ENCODE measurements at places on chromosomes 12 and 14.

DNA sequence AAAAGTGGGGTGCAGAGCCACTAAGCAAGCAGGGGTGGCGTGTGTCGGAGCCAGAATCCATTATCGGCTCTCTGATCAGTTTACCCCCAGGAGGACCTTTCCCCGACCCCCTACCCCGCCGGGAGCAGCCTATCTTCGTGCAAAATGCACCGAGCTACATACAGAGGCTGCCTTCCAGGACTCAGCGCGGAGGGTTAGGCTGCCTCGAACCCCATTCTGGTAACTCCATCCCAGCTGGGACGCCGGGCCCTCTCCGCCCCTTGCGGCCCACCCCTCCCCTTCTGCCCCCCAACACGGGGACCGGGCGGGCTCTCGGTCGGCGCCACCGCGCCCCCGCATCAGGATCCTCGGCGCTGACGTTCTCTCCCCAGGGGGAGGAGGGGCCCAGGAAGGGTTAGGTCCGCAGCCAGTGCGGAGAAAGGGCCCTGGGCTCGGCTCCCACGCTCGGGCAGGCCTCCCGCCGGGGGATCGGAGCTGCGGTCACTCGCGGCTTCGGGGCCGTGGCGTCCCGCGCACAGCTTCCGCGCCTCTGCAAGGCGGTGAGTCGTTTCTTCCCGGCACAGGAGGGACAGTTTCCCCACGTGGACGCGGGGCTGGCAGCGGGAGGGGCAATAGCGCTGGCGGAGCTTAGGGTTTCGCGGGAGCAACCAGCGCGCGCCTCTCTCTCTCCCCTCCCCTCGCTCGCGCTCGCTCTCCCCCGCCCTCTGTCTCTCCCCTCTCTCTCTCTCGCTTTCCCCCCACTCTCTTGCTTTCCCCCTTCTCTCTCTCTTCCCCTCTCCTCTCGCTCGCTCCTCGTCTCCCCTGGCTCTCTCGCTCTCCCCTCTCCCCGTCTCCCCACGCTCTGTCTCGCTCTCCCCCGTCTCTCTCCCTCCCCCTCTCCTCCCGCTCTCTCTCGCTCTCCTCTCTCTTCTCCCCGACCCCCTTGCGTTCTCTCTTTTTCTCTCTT, 12.5 kb upstream of the MAP3K9 start:
- DNase-seq = no peak

- no peak for DNase-seq
Measured at GRCh38 chr14:101707863-101708620, 53.5 kb upstream of the PPP2R5C start.

- no peak for DNase-seq
Measured at GRCh38 chr14:33985242-33985641, 34.4 kb upstream of the EGLN3 start.

GRCh38 chr12:68622250-68622649, 11.6 kb downstream of the RAP1B start:
- no peak for DNase-seq

DNA sequence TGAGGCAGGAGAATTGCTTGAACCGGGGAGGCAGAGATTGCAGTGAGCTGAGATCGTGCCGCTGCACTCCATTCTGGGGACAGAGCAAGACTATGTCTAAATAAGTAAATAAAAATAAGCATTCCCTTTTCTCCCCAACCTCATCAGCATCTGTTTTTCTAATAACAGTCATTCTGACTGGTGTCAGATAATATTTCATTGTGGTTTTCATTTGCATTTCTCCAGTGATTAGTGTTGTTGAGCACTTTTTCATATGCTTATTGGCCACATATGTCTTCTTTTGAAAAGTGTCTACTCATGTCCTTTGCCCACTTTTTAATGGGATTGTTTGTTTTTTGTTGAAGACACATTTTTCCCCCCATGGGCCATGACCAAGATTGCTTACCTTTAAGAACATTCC, 243.2 kb downstream of the ADAMTS20 start:
- no peak for DNase-seq

DNA sequence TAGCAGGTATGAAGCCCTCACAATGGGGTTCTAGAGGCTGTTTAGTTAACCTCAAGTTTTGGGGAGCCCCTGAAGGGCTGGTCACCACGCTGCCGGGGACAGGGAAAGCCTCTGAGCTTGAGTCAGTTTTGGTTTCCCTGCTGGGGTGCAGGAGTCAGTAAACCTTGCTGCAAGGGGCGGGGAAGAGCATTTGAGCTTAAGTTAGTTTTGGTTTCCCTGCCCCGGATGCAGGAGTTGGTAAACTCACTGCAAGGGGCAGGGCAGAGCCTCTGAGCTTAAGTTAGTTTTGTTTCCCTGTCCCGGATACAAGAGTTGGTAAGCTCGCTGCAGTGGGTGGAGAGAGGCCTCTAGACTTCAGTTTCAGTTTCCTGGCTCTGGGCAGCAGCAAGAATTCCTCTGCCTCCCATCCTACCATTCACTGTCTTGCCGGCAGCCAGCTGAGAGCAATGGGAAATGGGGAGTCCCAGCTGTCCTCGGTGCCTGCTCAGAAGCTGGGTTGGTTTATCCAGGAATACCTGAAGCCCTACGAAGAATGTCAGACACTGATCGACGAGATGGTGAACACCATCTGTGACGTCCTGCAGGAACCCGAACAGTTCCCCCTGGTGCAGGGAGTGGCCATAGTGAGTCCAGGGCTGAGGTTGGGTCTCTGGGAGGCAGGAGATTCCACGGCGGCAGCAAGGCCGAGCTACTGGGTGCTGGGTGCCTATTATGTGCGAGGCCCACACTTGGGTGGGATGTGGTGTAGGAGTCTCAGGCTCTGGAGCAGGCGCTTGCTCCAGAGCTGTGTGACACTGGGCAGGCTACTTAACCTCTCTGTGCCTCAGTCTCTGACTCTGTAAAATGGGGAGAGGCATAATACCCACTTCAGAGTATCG, at the start of gene OAS2:
OAS2 (plus strand) TSS at position 357 of the 878 bp plus-strand sequence; CDS start at position 447, 90 bp downstream.
- DNase-seq = no peak

- DNase-seq = peak; percentile 65
Measured at GRCh38 chr12:65695113-65695865, 129.0 kb upstream of the HMGA2 start.

GRCh38 chr14:101233808-101234207, 327.5 kb upstream of the DIO3 start:
- no peak for DNase-seq

DNA sequence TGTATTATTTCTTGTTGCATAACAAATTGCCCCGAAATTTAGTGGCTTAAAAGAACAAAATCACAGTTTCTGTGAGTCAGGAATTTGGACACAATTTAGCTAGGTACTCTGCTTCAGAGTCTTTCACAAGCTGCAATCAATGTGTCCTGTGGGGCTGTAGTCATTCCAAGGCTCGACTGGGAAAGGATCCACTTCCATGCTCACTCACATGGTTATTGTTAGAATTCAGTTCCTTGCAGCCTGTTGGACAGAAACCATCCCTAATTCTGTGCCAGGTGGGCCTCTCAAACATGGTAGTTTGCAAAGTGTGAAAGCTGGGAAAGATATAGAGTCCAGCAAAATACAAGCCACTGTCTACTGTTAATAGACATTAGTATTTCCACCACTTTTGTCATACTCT, 59.7 kb upstream of the ARID2 start:
- DNase-seq = no peak

DNA sequence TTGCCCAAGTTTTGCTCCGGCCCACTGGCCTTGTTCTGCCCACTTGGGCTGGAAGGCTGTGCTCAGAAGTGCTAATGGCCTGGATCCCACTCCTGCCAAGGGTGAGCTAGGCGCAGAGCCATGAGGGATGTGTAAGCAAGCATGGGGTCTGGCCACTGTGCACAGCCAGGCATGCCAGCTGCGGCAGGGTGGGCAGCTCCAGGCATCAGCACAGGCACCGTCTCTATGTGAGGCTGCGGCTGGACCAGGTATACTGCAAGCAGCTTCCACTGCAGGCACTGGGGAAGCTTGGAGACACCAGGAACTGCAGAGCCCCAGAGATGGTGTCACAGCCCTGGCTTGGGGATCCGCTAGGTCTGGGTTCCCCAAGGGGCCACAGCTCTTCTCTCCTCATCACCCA, 264.9 kb downstream of the LRIG3 start:
- DNase-seq = no peak

GRCh38 chr14:105093431-105094192, 28.4 kb upstream of the GPR132 start:
- DNase-seq = no peak

- no peak for DNase-seq
Measured at GRCh38 chr12:68374307-68374982, 42.3 kb upstream of the MDM1 start.
